Activated effector memory CD4-positive, alpha-beta T cell treated with anti-CD3 and anti-CD28 coated beads, Interleukin-2, amount 50 U/mL, for 16 hours (primary cell): ENCODE measurements at places on chromosomes 16 and 17.

DNA sequence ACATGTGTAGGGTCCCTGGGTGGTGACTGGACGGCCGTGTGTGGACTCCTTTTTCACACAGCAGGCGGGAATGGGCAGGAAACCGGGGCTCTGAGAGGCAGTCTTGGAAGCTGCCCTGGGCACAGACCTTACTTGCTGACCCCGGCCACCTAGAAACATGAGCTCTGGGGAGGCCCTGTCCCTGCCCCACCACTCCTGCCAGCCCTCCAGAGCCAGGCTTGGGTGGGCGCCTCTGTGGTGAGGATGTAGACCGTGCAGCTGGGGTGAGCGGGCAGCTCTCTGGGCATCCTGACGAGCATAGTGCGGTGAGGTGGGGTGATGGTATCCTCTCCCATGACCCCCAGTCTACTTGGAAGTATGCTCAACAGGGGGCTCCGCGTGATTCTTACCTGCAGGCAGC lies 121.3 kb downstream of the RAB11FIP4 start:
- DNase-seq, result no peak

DNA sequence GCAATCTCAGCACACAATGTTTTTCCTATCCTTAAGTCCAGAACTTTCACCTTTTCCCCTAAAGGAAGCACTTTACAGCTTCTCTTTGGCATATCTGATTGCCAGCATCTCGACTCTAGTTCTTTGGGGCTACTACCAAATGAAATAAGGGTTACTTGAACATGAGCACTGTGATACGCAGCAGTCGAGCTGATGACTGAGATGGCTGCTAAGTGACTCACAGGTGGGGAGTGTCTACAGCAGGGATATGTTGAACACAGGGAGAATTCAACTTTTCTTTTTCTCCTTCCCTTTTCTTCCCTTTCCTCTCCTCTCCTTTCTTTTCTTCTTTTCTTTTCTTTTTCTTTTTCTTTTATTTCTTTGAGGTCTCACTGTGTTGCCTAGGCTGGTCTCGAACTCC lies 334.8 kb downstream of the MAF start:
- no peak for DNase-seq

- no peak for DNase-seq
These were observed 35.2 kb upstream of the CBX4 start for GRCh38 chr17:79874329-79874981.

DNA sequence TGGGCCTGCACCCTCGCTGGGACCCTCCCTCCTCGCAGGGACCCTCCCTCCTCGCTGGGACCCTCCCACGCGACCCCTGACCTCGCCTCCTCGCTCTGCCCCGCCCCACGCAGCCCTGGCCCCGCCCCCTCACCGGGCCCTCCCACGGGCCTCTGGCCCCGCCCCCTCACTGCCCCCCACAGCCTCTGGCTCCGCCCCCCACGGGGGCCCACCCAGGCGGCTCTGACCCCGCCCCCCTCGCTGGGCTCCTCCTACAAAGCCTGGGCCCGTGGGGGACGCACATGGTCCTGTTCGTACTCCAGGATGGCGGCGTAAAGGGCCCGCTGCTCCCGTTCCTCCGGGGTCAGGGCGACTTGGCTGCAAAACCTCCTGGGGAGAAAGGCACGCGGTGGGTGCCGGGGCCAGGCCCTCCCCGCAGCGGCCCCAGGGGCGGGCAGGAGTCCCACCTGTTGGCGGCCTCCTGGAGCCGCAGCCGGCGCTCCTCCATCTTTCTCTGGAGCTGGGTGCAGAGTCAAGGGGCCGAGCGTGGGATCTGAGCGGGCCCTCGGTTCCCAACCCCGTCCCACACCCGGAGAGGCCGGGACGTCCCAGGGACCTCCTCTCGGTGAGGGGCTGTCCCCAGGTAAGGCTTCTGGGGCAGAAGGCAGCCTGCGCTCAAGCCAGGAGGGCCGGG lies 9.0 kb downstream of the VPS9D1 start:
- peak; percentile 85 for DNase-seq

DNA sequence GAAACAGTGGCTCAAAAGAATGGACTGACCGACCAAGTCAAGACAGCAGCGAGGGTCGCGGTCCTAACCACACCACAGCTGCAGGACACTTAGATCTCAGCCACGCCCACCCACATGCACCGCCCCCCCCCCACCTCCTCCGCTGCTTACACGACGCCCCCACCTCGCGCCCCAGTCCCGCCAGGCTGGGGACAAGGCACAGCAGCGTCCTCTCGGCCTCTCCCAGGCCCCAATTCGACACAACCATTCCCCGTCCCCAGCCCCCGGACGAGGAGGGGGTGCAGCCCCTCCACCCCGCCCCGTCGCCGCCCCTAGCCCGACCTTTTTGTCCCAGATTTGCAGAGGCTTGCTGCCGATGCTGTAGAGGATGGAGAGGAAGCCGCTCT lies 477 bp downstream of the CFAP20 start:
- no peak for DNase-seq

- no peak for DNase-seq
These were observed 45.8 kb downstream of the VPS35L start for GRCh38 chr16:19601083-19601976.

GRCh38 chr17:77429369-77429968 lies 288.7 kb downstream of the SEC14L1 start:
- no peak for DNase-seq

- no peak for DNase-seq
These were observed 22.2 kb upstream of the AKAP1 start for GRCh38 chr17:57062865-57063264.

GRCh38 chr17:41717408-41718286 lies 5.5 kb downstream of the GAST start:
- no peak for DNase-seq

- no peak for DNase-seq
These were observed 9.8 kb downstream of the MIEF2 start for GRCh38 chr17:18270046-18270931.

DNA sequence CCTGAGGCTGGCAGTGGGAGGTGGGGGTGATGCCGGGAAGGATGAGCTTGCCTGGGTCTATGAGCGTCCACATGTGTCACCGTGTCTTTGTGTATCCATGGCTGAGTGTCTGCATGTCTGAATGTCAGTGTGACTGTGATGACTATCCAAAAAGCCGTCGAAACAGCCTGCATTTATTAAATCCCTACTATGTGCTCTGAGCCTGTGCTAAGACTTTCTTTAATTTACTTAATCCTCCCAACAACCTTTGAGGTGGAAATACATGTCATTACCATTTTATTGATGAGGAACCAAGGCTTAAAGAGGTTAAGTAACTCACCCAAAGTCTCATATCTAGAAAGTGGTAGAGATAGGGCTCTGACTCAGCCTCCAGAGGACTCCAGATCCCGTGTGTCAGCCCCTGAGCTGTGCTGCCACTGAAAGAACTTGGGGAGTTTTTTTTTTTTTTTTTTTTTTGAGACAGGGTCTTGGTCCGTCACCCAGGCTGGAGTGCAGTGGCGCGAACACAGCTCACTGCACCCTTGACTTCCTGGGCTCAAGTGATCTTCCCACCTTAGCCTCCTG lies 20.0 kb downstream of the ARHGAP23 start:
- no peak for DNase-seq

GRCh38 chr17:48427598-48427997 lies 2.4 kb downstream of the SKAP1 start:
- DNase-seq, result peak; percentile 87

DNA sequence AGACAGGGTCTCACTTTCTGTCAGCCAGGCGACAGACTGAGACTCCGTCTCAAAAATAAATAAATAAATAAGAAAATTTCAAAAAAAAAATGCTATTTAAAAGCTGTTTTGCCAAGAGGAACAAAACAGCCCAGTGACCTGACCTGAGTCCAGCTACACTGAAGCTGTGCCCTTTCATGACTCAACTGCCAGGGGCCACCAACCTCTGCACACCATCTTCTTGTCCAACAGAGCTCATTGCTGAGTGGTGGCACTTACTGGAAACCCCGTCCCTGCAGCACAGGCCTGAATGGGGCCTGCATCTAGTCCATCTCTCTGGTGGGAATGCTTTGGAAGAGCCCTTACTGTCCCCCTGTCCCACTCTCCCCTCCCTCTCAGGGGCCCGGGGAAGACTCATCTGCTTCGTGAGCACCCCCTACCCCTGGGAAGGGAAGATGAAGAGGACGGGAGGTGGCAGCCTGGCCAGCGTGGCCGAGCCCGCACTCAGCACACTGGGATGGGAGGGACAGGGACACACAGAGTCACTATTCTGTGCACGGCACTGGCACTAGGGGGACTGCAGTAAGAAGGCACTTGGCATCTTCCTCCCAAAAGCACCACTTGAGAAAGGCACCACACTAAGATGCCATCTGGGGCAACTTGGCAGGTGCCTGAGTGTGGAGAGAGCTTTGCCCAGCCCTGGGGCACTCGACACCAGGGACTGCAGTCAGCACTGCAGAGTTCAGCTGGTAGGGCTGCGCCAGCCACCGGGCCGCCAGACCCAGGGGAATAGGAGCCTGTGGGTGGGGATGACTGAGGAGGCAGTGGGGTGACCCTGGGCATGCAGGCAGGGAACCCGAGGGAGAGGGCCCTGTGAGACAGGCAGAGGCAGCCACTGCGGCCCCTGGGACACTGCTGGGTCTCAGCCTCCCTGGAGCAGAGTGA lies 13.5 kb downstream of the FBXO31 start:
- DNase-seq, result no peak

DNA sequence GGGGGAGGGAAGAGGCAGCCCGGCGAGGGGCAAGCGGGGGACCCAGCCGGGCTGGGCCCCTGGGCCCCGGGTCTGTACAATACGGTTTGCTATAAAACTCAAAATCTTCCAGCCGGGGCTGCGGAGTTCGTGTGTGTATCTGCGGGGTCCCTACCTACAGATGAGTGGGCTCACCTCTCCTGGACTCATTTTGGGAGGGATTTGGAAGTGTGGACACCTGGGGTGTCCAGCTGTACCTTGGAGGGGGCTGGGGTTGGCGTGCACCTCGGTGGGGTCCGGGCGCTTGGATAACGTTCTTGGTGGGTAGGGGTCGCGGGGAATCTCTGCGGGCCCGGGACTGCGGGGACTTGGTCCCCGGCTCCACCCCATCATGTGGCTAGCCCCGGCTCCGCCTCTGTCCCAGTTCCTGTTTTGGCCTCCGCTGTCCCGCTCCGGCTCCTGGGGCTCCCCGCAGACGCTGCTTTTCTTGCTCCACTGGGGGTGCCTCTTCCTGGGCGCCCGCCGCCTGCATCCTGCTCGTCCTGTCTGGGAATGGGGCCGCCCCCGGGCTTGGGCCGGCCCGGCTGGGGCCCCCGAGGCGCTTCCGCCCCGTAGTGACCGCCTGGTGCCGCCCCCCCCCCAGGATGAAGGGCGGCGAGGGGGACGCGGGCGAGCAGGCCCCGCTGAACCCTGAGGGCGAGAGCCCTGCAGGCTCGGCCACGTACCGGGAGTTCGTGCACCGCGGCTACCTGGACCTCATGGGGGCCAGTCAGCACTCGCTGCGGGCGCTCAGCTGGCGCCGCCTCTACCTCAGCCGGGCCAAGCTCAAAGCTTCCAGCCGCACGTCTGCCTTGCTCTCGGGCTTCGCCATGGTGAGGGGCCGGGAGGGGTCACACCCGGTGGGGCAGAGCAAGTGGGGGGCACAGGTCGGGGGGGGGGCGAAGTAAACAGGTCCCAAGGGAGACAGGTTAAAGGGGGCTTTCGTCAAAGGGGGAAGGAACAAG lies at the start of gene ORAI3:
Gene ORAI3, plus strand, starts transcription at position 402 of the 983 bp plus-strand sequence. Its CDS starts 222 bp downstream, at position 624.
- DNase-seq, result peak; percentile 80

DNA sequence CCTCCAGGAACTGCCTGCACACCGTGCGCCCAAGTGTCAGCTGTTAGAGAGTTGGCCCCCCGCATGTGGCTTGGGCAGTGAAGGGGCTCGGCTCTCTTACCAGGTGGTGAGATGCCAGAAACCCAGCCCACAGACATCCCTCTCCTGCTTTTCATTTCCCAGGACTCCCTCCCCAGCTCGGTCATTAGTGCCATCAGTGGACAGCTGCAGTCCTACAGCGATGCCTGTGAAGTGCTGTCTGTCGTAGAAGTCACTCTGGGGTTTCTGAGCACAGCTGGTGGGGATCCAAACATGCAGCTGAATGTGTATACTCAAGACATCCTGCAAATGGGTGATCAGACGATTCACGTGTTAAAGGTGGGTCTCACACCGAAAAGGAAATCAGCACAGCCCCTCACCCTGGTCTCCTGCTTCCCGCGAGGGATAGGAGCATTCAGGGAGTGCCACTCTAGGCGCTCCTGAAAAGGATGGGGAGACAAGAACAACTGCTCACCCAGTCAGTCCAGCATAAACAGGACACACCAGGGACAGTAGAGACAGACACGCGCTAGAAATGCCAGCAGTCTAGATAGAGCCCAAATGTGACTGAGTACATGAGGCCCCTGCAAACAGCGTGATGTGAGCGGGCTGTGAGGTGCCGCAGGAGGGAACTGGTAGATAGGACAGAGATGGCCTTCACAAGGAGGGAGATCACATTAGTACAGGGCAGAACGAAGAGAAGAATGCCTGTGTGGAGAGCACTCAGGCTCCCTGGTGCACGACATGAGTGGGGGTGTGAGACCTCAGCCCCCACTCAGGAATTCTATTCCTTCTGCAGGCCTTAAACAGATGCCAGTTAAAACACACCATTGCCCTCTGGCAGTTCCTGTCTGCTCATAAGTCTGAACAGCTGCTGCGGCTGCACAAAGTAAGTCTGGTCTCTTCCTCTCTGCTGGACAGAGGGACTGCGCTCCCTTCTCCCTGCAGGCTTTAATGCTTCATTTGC lies 25.7 kb upstream of the ENDOV start:
- peak; percentile 59 for DNase-seq

DNA sequence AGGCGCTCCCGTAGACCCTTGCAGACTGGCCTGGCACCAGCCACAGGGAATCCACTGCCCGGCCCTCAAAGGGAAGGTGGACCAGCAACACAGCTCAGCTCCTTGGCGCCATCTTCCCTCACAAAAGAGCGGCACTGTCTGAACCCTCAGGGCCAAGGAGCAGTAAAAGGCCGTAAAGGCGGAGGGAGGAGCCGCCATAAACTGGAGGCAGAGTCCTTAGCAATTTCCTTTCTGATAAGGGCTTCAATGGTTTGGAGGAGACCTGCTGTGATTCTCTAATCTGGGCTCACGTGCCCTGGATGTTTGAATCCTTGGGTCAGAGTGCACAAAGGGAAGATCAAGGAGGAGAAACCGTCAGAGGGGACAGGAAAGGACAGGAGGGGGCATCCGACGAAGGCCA lies 15.5 kb upstream of the AXIN2 start:
- no peak for DNase-seq

DNA sequence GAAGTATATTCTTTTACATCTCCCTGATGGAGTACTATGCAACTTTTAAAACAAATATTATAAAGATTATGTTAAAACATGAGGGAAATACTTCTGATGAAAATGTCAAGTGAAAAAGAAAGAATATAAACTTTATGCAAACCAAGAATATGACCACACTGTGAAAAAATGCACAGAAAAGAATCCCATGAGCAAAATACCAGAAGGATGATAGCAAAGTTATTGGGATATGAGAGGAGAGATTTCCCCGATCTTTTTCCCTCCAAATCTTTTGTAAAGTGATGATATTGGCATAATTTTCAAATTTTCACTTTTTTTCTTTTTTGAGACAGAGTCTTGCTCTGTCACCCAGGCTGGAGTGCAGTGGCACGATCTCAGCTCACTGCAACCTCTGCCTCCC lies 36.6 kb upstream of the SMURF2 start:
- no peak for DNase-seq

GRCh38 chr16:3998793-3999478 lies 117.3 kb downstream of the ADCY9 start:
- DNase-seq, result no peak
